Muscle of back (tissue), 13 donors: ENCODE measurements at places on chromosomes 5 and 9. TPM values are rescaled to one million over a fixed set of nuclear protein-coding genes. Genes with fewer than 3 reads are reported as not detected.

GRCh38 chr9:97364769-97365490 lies 47.0 kb upstream of the TDRD7 start:
- no peak for DNase-seq

GRCh38 chr5:24364711-24365110 lies 280.1 kb downstream of the CDH10 start:
- no peak for DNase-seq

FCN1 gene
- 3.5 TPM for polyA plus RNA-seq

SKP2 gene
- 75.0 TPM for polyA plus RNA-seq

GRCh38 chr9:110186254-110186653 lies 21.7 kb downstream of the C9orf152 start:
- DNase-seq: no peak

DNA sequence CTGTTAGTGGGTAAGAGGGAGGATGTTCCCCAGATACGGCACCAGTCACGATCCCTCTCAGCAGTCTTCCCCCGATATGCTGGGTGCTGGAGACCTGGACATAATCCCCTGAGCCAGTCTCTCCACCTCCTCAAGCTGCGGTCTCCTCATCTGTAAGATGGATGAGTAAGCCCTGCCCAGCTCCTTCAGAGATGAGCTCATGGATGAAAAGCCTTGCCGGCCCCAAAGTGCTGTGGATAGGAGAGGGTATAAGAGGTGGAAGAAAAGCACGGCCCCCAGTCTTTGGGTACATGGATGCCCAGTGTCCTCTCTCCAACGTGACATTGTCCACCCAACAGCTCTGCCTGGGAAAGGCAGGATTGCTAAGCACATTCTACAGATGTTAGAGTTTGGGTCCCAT lies 4.5 kb downstream of the CAMK2A start:
- DNase-seq: no peak

OR1J2 gene
- polyA plus RNA-seq: not detected

PTPA gene
- 107 TPM for polyA plus RNA-seq

CFAP77 gene
- not detected for polyA plus RNA-seq

DNA sequence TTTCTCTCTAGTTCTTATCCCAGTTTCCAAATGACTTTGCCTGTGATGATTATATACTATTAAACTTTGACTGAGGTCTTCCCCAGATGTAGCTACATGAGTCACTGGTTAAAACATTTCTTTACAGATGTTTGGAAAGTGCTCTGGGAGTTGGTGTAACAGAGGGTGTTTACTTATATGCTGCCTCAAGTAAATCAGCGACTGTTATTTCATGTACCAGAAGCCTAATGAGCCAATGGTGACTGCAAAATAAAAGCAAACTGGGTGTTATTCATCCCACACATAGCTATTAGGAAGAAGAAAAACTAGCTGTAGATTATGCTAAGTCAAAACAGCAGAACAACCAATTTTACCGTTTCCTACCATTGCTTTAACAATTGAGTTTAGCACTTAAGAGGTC lies 929.7 kb upstream of the SEMA6A start:
- DNase-seq: peak; percentile 85

AFF4 gene
- 45.0 TPM for polyA plus RNA-seq

GRCh38 chr9:134591082-134591571 lies 50.5 kb upstream of the COL5A1 start:
- DNase-seq: no peak

GRCh38 chr5:89229331-89230070 lies 346.5 kb upstream of the MEF2C start:
- DNase-seq: no peak

SHISAL2B gene
- polyA plus RNA-seq: 0.62 TPM
